Foreskin melanocyte (primary cell): ENCODE measurements at places on chromosomes 11 and 22.

- no peak for DNase-seq
Measured at GRCh38 chr11:12278766-12279671, 98.4 kb upstream of the PARVA start.

DNA sequence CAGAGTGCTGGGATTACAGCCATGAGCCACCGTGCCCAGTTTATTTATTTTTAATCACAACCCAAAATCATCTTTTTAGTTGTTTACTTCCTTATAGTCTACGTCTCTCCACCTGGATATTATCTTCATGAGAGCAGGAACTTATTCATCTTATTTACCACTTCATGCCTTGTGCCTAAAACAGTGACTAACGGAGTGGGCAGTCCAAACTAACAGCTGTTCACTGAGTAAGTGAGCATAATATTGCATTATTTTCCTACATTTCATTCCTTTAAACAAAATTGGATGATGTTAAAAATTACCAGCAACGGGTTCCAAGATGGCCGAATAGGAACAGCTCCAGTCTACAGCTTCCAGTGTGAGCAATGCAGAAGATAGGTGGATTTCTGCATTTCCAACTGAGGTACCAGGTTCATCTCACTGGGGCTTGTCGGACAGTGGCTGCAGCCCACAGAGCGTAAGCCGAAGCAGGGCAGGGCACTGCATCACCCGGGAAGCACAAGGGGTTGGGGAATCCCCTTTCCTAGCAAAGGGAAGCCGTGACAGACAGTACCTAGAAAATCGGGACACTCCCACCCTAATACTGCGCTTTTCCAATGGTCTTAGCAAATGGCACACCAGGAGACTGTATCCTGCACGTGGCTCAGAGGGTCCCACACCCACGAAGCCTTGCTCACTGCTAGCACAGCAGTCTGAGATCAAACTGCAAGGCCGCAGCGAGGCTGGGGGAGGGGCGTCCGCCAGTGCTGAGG lies 14.1 kb downstream of the TMEM123 start:
- DNase-seq, result no peak

GRCh38 chr22:45582236-45582954 lies 79.7 kb downstream of the FBLN1 start:
- no peak for DNase-seq

DNA sequence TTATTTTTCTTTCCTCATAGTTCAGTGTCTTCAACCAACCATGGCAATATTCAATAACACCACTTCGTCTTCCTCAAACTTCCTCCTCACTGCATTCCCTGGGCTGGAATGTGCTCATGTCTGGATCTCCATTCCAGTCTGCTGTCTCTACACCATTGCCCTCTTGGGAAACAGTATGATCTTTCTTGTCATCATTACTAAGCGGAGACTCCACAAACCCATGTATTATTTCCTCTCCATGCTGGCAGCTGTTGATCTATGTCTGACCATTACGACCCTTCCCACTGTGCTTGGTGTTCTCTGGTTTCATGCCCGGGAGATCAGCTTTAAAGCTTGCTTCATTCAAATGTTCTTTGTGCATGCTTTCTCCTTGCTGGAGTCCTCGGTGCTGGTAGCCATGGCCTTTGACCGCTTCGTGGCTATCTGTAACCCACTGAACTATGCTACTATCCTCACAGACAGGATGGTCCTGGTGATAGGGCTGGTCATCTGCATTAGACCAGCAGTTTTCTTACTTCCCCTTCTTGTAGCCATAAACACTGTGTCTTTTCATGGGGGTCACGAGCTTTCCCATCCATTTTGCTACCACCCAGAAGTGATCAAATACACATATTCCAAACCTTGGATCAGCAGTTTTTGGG lies at the start of gene OR51T1:
Gene OR51T1, plus strand, starts transcription at position 41 of the 641 bp plus-strand sequence. Its CDS starts 0 bp downstream, at position 41.
- DNase-seq, result no peak

DNA sequence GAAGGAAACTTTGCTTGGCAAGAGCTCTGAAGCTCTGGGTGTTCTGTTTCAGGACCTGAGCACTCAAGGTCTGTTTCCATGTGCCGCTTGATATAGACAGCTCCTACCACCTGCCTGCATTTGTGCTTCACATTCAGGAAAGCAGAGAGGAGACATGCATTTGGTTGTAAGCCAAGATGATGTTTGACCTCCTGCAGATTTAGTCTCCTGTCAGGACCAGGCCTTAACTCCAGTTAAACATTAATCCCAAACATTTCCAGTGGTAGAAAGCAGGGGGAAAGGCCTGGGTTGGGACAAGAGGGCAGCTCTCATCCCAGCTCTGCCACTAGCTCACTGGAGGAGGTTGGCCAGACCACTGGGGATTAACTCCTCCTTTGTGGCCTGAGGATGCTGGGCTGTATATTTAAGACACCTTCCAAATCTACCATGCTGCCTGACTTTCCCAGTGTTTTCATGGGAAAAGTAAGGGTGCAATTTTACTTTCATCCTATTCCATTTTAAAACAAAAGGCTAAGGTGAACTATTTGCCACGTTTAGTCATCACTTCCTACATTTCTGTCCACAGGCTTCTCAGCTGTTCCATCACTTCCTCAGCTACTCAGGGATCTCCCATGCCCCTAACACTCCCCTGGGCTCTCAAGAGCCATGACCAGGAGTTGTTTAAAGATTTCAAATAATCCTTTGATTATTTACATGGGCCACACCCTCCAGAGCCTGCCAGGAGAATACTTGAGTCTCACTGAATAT lies 80.9 kb downstream of the INSC start:
- DNase-seq, result no peak

- no peak for DNase-seq
Measured at GRCh38 chr11:119791701-119792151, 62.7 kb upstream of the NECTIN1 start.

GRCh38 chr11:75184757-75185425 lies 34.0 kb downstream of the SLCO2B1 start:
- DNase-seq, result peak; percentile 76

- no peak for DNase-seq
Measured at GRCh38 chr22:28369854-28370253, 309.8 kb downstream of the TTC28 start.

- DNase-seq, result no peak
Measured at GRCh38 chr11:16403448-16403803, 47.1 kb upstream of the SOX6 start.

- DNase-seq, result no peak
Measured at GRCh38 chr11:72625691-72626413, 48.4 kb downstream of the PDE2A start.

DNA sequence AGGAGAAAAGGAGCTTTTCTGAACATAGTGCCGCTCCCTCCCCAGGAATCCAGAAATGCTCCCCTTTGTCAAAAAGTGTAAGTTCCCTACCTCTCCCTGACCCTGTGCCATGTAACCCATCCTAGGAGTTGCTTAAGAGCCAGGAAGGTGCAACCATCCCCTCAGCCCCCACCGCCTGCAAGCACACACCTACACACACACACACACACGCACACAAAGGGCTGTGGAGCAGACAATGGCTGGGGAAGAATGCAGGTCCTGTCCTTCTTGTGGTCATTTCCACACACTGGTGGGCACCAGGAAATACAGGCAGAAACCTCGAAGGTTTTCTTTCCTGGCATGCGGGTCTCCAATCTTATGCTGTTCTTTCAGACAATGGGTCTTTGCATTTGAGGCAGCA lies 1.2 kb downstream of the P2RX3 start:
- no peak for DNase-seq

GRCh38 chr11:75430714-75431532 lies 2.1 kb downstream of the KLHL35 start:
- DNase-seq, result no peak

GRCh38 chr22:45639747-45640102 lies 31.9 kb upstream of the ATXN10 start:
- no peak for DNase-seq

DNA sequence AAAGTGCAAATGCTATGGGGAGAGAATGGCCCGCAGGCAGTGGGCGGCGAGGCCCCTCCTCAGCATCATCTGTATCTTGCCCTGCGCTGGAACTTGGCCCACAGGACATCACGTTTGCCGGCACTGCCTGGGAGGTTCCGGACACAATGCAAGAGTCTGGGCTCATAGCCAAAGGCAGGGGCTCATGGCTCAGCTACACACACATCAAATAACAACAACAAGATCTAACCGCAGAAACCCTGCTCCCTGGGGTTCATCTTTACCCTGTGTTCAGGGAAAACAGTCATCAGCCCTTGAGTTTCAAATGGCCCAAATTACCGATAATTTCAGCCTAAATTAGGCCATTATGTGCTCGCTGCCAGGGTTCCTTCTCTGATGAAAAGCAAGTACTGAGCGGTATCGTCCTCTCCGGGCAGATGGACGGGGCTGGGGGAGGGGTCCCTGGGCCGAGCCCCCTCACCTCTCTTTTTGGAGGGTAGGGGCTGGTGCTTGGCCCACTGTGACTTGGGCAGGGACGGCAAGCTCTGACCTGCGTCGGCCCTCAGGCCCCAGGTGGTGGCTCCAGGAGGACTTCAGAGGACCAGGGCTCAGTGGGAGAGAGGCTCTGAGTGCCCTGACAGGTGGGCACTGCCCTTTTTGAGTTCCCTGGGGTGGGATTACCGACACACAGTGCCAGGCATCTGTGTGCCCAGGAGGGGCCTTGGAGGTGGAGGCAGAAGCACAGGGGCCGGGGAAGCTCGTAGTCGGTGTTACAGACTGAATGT lies 25.0 kb upstream of the GAL start:
- DNase-seq, result peak; percentile 56

- DNase-seq, result no peak
Measured at GRCh38 chr11:106624377-106624776, 393.9 kb downstream of the GUCY1A2 start.

GRCh38 chr11:860234-861104 lies 17.8 kb downstream of the TSPAN4 start:
- no peak for DNase-seq

GRCh38 chr22:22073769-22074561 lies 91.4 kb upstream of the TOP3B start:
- no peak for DNase-seq

- DNase-seq, result no peak
Measured at GRCh38 chr11:44177905-44178304, 82.4 kb downstream of the EXT2 start.

DNA sequence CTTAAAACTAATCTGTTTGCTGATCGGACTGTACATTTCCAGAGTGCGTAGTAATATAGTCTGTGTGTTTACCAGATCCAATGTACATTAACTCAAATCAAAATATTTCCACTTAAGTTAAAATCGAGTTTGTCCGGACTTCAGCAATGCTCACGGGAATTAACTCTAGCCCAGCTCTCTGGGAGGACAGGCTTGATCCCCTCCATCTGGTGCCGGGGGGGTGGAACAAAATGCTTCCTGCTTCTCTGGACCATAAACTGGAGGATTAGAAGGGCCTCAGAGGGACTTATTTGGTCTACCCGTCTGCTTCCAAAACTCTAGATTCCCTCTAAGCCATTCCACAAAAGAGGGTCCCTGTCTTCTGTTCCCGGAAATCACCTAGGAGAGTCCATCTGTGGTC lies 511.2 kb downstream of the BUD13 start:
- DNase-seq, result no peak

- DNase-seq, result no peak
Measured at GRCh38 chr11:27229511-27230191, 133.4 kb downstream of the CCDC34 start.

DNA sequence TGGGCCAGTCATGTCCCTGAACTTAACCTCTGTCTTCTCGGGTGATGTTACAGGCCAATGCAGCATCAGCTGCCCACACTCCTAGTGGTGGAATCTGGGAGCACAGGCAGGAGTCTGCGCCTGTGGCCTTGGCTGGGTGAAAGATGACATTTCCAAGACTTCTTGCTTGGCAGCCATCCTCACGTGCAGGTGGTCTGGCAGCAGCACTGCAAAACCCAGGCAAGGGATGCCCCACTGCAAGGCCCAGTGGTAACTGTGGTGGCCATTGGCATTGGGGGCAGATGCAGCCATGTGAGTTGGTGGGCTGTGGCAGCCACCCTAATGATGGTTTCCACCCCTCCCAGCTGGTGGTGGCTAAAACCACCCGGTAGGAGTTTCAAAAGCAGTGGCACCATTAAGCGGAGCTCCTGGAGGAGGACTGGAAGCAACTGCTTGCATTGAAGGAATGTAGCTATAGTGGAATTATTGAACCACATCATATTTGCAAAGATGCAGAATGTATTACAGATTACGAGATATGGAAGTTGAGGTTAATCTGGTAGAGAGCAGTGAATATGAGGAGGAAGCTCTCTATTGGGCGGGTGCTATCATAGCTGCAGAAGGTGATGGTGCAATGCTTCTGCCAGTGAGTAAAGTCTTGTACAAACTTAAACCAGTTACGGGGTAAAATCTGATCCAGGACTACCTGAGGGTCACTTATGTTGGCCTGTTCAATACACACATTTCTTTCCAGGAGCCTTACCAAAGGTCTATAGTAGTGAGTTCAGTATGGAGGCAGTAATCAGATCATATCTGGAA lies 120.7 kb upstream of the TOP3B start:
- no peak for DNase-seq

DNA sequence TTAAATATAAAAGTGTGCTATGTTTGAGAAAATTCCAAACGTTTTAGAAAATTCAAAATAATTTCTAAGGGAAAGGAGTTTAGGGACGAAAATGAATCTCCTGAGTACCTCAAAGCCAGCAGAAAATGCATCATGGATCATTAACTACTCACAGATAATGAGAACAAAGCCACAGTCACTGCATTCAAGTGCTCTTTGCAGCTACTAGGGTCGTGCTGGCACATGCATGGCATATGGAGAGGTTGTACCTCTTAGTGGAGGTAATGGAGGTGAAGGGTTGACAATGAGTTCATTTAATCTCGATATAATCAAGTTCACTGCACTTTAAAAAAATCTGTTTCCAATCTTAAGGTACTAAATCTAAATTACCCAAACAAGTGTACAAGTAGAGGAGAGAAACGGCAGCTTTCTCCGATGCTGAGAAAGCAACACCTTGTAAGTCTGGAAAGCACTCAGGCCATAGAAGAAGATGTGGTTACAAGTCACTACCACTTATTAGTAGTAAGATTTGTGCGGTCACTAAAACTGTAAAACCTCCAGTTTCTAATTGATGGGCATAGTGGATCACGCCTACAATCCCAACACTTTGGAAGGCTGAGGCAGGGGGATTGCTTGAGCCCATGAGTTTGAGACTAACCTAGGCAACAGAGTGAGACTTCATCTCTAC lies 261.1 kb upstream of the ANO3 start:
- no peak for DNase-seq

DNA sequence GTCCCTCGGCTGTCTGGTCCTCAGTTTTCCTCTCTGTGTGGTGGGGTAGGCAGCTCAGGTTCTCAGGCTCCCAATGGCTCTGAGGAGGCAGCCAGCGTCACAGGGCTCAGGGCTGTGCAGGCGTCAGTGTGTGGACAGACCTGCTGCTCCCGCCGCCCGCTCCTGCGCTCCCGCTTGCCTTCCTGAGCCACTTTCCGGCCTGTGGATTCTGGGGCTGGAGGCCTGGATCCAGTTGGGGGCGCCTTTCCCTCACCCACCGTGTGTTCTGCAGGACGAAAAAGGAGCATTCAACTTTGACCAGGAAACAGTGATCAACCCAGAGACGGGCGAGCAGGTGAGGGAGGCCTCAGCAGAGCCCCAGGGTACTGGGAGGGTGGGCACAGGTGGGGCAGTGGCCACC lies 14.7 kb downstream of the DPP3 start:
- no peak for DNase-seq

DNA sequence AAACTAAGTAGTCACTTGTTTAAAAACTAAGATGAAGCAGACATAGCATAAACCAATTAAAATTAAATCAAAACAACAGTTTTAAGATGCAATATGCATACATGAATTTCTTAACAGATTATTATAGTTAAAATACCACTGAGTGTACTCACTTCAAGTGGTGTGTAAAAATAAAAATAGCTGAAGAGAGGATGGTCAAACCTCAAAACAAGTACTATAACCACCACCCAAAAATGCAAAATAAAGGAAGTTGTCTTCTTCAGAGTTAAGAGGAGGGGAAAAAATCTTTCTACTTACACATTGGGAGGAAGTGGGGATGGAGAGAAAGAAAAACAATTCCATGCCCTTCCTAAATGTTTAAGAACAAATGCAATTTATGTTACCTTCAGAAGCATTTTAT lies 31.9 kb downstream of the RRAS2 start:
- DNase-seq, result no peak
